Cardiac muscle cell (in vitro differentiated cells and primary cell): ENCODE measurements at places on chromosomes 7 and 10. TPM values are rescaled to one million over a fixed set of nuclear protein-coding genes. Genes with fewer than 3 reads are reported as not detected.

CALCR gene
- total RNA-seq: not detected in 2 replicates

LRRC17 gene
- 5.7 and 9.7 TPM in 2 replicates for total RNA-seq

LIPN gene
- not detected in 2 replicates for total RNA-seq

SFRP4 gene
- 4.6 and 4.7 TPM in 2 replicates for total RNA-seq

CRCP gene
- 20.3 and 30.0 TPM in 2 replicates for total RNA-seq

SFTPD gene
- total RNA-seq: 0.15 and 1.1 TPM in 2 replicates

TLX1 gene
- total RNA-seq: 2.2 and 2.9 TPM in 2 replicates

SORBS1 gene
- 14.9 and 20.6 TPM in 2 replicates for total RNA-seq

FAM237B gene
- total RNA-seq: not detected in 2 replicates

MYOF gene
- 18.1 and 22.4 TPM in 2 replicates for total RNA-seq

GCK gene
- total RNA-seq: 19.1 and 46.4 TPM in 2 replicates

KAZALD1 gene
- 50.1 and 52.9 TPM in 2 replicates for total RNA-seq

NODAL gene
- 0.15 and 0.25 TPM in 2 replicates for total RNA-seq

AMPH gene
- 0.32 and 0.48 TPM in 2 replicates for total RNA-seq

BLNK gene
- not detected in 2 replicates for total RNA-seq

TEX47 gene
- not detected in 2 replicates for total RNA-seq
